ENCODE measurements at places on chromosomes 2 and 18.
A peak's percentile ranks its signal among the peaks of the same experiment; 100 is the strongest.

GRCh38 chr2:211898702-211899101 lies 639.9 kb downstream of the ERBB4 start:
- no peaks in the 10 kb centered on the region for H3K36me3 ChIP-seq
- no peak for DNase-seq
- H3K4me1 ChIP-seq = no peaks in the 10 kb centered on the region
- H3K4me3 ChIP-seq = no peak overlapping the region
- H3K27me3 ChIP-seq = no peaks in the 10 kb centered on the region

GRCh38 chr2:106332054-106332453 lies 136.2 kb downstream of the RGPD3 start:
- no peaks in the 10 kb centered on the region for H3K36me3 ChIP-seq
- DNase-seq = no peak
- no peak overlapping the region for H3K27ac ChIP-seq
- H3K4me1 ChIP-seq = no peaks in the 10 kb centered on the region

- no peaks in the 10 kb centered on the region for H3K36me3 ChIP-seq
- no peaks in the 10 kb centered on the region for H3K27me3 ChIP-seq
- no peak overlapping the region for H3K27ac ChIP-seq
- no peak for DNase-seq
- no peaks in the 10 kb centered on the region for H3K4me1 ChIP-seq
- H3K4me3 ChIP-seq = no peak overlapping the region
Measured at GRCh38 chr18:23012249-23012648, 79.1 kb downstream of the RBBP8 start.

GRCh38 chr2:160876029-160876428 lies 284.2 kb upstream of the TANK start:
- H3K27me3 ChIP-seq = no peaks in the 10 kb centered on the region
- DNase-seq = no peak
- no peaks in the 10 kb centered on the region for H3K36me3 ChIP-seq
- H3K4me3 ChIP-seq = no peak overlapping the region
- no peaks in the 10 kb centered on the region for H3K4me1 ChIP-seq

- H3K27ac ChIP-seq = no peak overlapping the region
- H3K4me1 ChIP-seq = no peaks in the 10 kb centered on the region
- no peaks in the 10 kb centered on the region for H3K27me3 ChIP-seq
Measured at GRCh38 chr2:157052685-157053224, 204.8 kb upstream of the GALNT5 start.

GRCh38 chr2:218828477-218828778 lies 3.2 kb downstream of the PRKAG3 start:
- H3K36me3 ChIP-seq = no peaks in the 10 kb centered on the region
- no peak for DNase-seq
- peaks cover 15% of the 10 kb centered on the region for H3K27me3 ChIP-seq
- no peak overlapping the region for H3K27ac ChIP-seq
- no peak overlapping the region for H3K4me3 ChIP-seq
- H3K4me1 ChIP-seq = no peaks in the 10 kb centered on the region

DNA sequence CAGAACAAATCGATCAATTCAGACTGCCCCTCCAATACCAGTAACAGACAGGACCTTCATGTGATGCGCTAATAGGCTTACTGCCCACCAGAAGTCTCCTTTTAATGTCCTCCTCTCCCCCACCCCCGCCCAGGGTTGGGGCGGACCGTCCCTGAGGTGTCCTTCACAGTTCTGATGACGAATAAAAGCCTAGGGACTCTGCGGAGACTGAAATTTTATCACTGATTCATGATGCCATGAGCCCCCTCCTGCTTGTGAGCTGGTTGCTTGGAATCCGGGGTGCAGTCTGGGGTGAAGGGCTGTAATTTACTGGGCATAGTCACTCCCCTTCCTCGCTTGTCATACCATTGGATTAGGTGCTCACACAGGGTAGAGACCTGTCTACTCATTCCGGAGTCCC lies 42.3 kb downstream of the B3GNT2 start:
- no peaks in the 10 kb centered on the region for H3K36me3 ChIP-seq
- no peak overlapping the region for H3K4me3 ChIP-seq
- H3K27ac ChIP-seq = no peak overlapping the region
- no peaks in the 10 kb centered on the region for H3K4me1 ChIP-seq
- no peak for DNase-seq

DNA sequence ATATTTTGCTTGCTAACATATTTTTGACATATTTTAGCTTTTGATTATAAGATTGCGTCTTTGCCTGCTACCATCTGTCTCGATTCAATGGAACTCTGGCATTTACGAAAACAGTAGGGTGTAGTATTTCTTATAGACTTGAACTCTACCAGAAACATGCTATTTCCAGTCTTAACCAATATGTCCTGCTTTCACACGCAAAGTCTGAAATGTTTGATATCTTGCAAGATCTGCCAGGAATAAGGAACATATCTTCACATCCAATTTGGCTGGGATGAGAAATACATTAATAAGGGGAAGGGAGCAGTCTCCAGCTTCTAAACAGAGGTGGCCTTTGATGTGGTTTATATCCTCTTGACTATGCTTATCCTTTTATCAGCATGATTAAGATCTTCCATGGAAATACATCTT lies 299.4 kb downstream of the ZNF521 start:
- H3K27ac ChIP-seq = no peak overlapping the region
- no peaks in the 10 kb centered on the region for H3K36me3 ChIP-seq
- H3K27me3 ChIP-seq = no peaks in the 10 kb centered on the region
- no peak for DNase-seq
- no peaks in the 10 kb centered on the region for H3K4me1 ChIP-seq

- no peaks in the 10 kb centered on the region for H3K27me3 ChIP-seq
- DNase-seq = no peak
- no peaks in the 10 kb centered on the region for H3K4me1 ChIP-seq
- peaks cover 17% of the 10 kb centered on the region for H3K36me3 ChIP-seq
- peak overlapping the region; percentile 77 for H3K4me3 ChIP-seq
Measured at GRCh38 chr2:3379339-3379646, 201 bp upstream of the TRAPPC12 start.

DNA sequence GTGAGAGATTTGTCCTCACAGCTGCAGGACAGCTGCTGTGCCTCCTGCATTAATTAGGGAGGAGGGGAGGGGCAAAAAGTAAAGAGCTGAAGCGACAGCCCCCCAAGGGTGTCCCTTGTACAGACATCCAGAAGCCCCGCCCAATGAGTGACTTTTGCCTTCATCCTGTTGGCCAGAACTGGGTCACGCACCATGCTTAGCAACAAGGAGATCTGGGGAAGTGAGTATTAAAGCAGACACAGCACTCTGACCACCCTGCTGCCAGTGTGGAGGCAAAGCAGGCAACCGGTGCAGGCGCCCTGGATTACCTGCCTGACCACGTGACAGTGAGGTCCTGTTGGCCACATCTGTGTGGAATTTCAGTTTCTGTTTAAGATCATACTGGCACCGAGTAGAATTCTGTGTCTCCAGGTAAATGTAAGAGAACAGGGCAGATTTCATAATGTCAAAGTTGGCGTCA lies 21.5 kb upstream of the BIN1 start:
- H3K4me1 ChIP-seq = no peaks in the 10 kb centered on the region
- DNase-seq = no peak
- no peak overlapping the region for H3K27ac ChIP-seq
- no peak overlapping the region for H3K4me3 ChIP-seq

DNA sequence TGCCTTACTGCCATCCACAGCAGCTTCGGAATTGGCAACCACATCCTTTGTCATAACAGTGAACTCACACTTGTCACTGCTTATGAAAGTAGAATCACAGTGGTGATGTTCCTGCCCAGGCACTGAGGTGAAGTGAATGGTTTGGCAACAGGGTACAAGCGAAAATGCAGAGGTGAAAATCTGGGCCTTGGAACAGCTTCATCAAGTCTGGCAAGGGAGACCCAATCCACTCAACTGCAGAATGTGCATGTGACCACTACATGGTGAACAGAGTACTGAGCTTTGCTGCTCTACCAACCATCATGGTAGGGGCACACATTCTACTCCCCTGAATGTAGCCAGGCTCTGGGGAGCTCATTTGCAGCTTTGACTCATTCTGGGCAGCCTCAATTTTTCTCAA lies 15.0 kb upstream of the SKA1 start:
- H3K4me1 ChIP-seq = no peaks in the 10 kb centered on the region
- H3K27ac ChIP-seq = no peak overlapping the region
- H3K36me3 ChIP-seq = no peaks in the 10 kb centered on the region
- H3K27me3 ChIP-seq = no peaks in the 10 kb centered on the region
- no peak overlapping the region for H3K4me3 ChIP-seq

GRCh38 chr2:58130238-58130637 lies 83.6 kb downstream of the VRK2 start:
- H3K27me3 ChIP-seq = no peaks in the 10 kb centered on the region
- no peak for DNase-seq
- H3K27ac ChIP-seq = no peak overlapping the region
- H3K4me1 ChIP-seq = no peaks in the 10 kb centered on the region
- H3K4me3 ChIP-seq = no peak overlapping the region
- H3K36me3 ChIP-seq = no peaks in the 10 kb centered on the region

- H3K27me3 ChIP-seq = no peaks in the 10 kb centered on the region
- H3K4me1 ChIP-seq = no peaks in the 10 kb centered on the region
Measured at GRCh38 chr2:239814861-239815601, 210.1 kb downstream of the NDUFA10 start.

- no peaks in the 10 kb centered on the region for H3K36me3 ChIP-seq
- no peak overlapping the region for H3K4me3 ChIP-seq
- no peaks in the 10 kb centered on the region for H3K27me3 ChIP-seq
- H3K4me1 ChIP-seq = peaks cover 21% of the 10 kb centered on the region
Measured at GRCh38 chr2:173028141-173028540, 47.5 kb upstream of the MAP3K20 start.

- H3K36me3 ChIP-seq = peaks cover 20% of the 10 kb centered on the region
- DNase-seq = no peak
- no peak overlapping the region for H3K4me3 ChIP-seq
- H3K27ac ChIP-seq = no peak overlapping the region
- H3K4me1 ChIP-seq = peaks cover 12% of the 10 kb centered on the region
Measured at GRCh38 chr2:231250698-231251097, 52.3 kb downstream of the ARMC9 start.

DNA sequence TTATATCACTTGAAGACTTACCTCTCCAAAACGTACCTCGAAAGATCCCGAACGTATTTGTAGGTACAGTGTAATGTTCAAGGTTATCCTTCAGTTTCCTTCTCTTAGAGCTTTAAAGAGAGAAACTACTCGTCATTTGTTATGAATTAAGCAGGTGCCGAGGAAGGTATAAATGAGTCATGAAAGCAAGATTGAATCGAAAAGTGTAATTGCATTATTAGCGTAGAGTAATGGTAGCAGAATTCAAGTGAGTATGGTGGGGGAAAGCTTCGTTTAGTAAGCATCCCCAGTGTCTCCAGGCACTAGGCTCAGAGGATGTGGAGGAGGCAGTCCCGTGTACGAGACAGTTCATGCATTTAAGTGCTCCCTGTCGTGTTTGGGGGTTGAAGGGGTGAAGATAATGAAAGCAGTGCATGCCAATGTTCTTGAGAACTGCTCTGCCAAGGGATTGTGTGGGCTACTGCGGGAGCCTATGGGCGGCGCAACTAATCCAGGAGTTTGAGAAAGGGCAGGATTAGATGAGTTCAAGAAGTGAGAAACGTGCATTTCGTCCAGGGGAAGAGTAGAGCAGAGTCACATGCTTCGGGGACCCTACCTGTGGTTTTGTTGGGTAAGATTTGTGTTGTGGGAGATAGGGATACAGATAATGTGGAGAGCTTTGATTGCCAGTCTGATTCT lies 858 bp downstream of the POLR1B start:
- peaks cover 9% of the 10 kb centered on the region for H3K36me3 ChIP-seq
- peak overlapping the region; percentile 96 for H3K4me3 ChIP-seq
- no peak overlapping the region for H3K27ac ChIP-seq
- H3K27me3 ChIP-seq = no peaks in the 10 kb centered on the region
- peaks cover 19% of the 10 kb centered on the region for H3K4me1 ChIP-seq
- no peak for DNase-seq

DNA sequence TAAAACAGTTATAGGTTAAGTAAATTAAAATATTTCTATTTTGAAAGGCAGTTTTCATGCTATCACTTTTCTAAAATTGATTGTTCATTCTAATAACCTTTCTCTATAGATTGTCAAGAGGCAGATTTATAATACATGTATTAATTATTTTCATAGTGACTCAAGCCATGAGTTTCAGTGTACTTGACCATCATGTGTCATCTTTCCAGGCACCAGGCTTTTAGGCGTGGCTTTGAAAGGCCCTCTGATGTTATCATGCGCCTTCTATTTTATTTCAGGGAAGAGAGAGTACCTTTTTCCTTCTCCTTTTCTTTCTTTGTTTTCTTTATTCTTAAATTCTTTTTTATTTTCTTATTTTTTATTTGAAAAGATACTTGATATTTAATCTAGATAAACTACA lies 128.3 kb upstream of the ETAA1 start:
- H3K4me1 ChIP-seq = no peaks in the 10 kb centered on the region
- no peaks in the 10 kb centered on the region for H3K36me3 ChIP-seq
- no peak overlapping the region for H3K4me3 ChIP-seq
- no peak overlapping the region for H3K27ac ChIP-seq
- H3K27me3 ChIP-seq = no peaks in the 10 kb centered on the region

DNA sequence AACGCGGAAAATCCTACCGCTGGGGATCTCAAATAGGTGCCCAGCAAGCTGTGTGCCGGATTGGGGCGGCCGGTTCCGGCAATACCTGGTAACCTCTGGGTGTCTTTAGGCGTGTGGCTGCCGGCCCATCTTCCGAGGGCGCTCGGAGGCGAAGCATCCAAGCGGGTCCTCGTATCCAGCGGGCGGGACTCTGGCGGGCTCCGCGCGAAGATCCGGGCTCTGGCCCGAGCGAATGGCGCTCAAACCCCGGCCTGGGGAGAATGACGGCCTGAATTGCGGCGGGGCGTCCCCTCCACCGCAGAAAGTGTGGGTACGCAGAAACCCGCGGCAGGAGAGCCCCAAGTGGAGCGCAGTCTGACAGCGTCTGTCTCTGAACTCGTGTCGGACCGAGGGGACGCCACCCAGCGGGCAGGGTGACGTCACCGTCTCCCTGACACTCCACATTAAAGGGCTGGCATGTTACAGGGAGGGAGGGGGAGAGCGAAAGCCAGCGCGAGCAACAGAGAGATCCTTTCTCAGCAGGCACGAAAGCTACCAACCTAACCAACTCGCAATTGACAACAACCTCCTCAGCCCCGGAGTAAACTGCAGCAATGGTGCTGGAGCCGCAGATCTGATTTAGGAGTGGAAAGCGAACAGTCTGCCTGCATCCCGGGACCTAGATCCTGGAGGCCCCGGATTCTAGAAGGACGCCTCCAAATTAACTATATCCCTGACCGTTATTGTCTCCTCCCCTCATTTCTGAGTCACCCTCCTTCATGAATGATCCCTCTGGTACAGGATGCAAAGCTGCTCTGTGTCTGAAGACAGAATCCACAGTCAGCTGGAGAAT lies at the start of gene SKOR2:
SKOR2 (minus strand) TSS at position 372 of the 832 bp plus-strand sequence. CDS start 2,477 bp downstream, outside the sequence.
- no peak for DNase-seq
- H3K27me3 ChIP-seq = peaks cover 43% of the 10 kb centered on the region
- no peak within 1 kb of the TSS for H3K27ac ChIP-seq
- H3K4me1 ChIP-seq = no peaks in the 10 kb centered on the region
- H3K4me3 ChIP-seq = no peak within 1 kb of the TSS

- DNase-seq = no peak
- no peaks in the 10 kb centered on the region for H3K36me3 ChIP-seq
- no peaks in the 10 kb centered on the region for H3K27me3 ChIP-seq
- H3K4me1 ChIP-seq = peaks cover 36% of the 10 kb centered on the region
Measured at GRCh38 chr18:9516437-9517064, 41.2 kb downstream of the RALBP1 start.

GRCh38 chr2:201242571-201243277 lies 17.6 kb upstream of the CASP8 start:
- no peak overlapping the region for H3K27ac ChIP-seq
- no peak overlapping the region for H3K4me3 ChIP-seq
- DNase-seq = no peak
- no peaks in the 10 kb centered on the region for H3K4me1 ChIP-seq

Data from sigmoid colon (tissue), 7 donors.